Fibroblast of the aortic adventitia (primary cell): ENCODE measurements at places on chromosomes 5 and 9.

DNA sequence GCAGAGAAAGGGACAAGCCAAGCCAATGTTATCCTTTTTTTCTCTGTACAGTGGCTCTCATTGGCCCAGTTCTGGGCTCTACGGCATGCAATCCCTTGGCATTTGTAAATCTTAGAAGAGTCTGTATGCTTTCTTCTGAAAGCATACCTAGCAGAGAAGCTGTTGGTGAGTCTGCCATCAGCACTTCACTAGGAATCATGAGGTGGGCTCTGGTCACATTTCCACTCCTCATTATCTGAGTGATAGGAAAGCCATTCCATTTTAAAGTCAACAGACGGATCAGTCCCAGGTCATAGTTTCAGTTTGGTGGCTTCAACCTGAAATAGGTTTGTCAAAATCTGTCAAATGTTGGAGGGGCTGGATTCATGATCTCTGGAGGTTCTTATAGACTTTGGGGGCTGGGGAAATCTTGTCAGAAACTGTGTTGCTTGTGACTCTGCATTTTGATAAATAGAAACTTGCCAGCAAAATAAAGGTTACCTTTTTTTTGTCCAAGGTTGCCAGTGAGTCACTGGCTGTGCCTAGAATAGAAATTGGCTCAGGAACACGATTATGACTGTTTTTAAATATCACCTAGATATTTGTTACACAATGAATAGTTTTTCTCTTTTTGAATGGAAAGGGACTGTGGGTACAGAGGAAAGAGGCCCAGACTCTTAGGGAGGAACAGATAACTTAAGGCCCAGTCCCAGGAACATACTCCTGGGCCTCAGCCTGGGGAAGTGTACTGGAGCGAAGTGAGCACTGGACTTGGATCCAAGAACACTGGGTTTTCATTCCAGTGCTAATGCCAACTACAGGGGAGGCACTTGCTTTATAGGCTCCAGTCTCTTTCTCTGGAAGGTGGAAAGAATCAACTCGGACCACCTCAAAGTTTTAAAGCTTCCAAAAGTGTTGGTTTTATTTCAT, 183.1 kb downstream of the NMUR2 start:
- DNase-seq, result no peak

GRCh38 chr9:135827866-135828580, 79.3 kb downstream of the CAMSAP1 start:
- DNase-seq, result no peak

- no peak for DNase-seq
Observed at GRCh38 chr9:20220286-20220685, 402.0 kb downstream of the MLLT3 start.

DNA sequence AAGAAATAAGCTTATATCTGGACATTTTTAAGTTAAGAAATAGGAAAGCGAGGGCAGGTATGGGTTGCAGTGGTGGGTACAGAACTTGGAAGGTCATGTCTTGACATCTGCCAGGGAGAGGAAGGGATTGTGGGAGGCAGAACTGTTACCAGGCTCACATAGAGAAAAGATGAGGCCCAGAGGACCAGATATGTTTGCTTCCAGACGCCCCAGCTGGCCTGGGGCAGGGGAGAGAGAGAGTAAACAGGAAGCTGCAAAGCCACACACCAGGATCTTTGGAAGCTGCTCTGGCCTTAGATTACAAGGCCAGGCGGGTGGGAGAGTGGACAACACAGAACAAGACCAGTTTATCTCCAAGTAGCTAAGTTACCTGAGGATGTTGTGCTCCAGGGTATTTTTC, 71.2 kb downstream of the MARCHF11 start:
- no peak for DNase-seq

GRCh38 chr5:104646416-104646815, 1083.8 kb upstream of the NUDT12 start:
- DNase-seq, result no peak

DNA sequence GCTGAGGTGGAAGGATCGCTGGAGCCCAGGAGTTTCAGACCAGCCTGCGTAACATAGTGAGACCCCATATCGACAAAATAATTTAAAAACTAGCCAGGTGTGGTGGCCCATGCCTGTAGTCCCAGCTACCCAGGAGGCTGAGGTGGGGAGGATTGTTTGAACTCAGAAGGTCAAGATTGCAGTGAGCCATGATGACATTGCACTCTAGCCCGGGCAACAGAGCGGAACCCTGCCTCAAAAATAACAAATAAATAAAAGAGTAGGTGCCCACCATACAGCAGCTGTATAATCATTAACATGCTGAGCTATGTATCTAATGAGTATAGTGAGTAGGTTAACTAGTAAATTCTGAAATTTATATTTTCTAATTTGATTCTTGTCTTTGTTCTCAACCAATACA, 11.0 kb upstream of the ATP6V0E1 start:
- DNase-seq, result no peak

- DNase-seq, result no peak
Observed at GRCh38 chr9:123682746-123683145, 247.2 kb downstream of the DENND1A start.

DNA sequence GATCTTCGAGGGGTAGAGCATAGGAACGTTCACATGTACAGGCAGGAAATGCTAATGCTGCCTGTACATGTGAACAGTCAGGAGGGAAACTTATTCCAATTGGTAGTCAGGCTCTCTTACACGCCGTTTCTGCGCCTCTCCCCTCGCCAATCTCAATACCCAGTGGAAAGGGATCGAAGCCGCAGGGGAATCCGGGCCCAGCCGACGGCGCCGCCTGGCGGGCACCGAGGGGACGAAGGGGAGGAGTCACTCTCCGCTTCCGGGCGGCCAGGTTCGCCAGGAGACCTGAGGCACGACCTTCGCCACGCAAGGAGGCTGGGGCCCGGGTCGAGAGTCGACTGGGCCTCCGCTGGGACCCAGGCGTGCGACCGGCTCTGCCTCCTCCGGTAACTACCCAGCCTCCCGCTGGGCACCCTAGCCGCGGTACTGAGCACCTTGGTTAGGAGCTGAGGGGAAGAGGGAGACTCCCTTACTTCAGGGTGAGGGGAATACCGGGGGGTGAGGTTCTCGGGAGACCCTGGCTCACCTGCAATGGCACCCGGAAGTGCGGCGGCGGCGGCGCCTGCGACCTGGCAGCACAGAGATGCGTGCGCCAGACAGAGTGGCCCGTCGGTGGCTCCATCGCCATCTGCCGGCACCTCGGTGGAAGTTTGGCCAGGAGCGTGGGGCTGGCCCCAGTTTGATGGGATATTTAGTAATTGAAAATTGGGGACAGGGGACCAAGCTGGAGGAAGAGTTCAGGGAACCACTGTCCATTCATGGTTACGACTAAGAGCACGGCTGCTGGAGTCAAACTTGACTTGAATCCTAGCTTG, at the start of gene PIGO:
PIGO (minus strand) TSS at position 557 of the 815 bp plus-strand sequence. CDS start 1,026 bp downstream, outside the sequence.
- peak; percentile 75 for DNase-seq

DNA sequence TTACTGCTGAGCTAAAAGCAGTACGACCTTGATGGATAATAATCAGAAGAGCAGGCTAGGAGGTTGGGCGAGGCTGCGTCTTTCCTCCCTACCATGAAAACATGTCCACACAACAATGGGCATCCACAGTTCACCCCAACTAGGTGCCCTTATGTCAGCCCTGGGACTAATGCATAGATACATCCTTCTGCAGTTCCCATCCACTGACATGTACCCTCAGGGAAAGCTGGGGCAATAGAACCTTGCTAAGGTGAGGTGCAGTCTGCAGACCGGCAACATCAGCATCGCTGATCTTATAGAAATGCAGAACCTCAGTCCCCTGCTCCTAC, 697 bp upstream of the PRUNE2 start:
- DNase-seq, result no peak

GRCh38 chr5:160516696-160517530, 95.3 kb downstream of the PTTG1 start:
- DNase-seq, result no peak

DNA sequence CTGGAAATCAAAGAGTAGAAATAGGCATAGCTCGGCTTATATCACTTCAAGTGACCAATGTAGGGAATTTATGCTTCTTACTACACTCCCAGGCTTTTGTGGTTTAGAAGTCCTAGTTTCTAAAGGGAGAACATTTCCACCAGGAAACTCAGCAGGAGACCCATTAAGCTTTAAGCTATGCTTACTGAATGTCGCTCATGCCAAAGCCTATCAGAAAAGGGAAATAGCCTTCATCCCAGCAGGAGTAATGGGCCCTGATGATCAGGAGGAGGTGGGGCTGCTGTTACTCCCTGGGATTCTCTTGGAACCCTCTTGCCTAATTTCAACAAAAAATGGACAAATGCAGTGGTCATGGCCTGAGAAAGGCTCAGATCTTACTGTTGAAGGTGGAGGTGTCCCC, 54.5 kb upstream of the SEMA6A start:
- no peak for DNase-seq

DNA sequence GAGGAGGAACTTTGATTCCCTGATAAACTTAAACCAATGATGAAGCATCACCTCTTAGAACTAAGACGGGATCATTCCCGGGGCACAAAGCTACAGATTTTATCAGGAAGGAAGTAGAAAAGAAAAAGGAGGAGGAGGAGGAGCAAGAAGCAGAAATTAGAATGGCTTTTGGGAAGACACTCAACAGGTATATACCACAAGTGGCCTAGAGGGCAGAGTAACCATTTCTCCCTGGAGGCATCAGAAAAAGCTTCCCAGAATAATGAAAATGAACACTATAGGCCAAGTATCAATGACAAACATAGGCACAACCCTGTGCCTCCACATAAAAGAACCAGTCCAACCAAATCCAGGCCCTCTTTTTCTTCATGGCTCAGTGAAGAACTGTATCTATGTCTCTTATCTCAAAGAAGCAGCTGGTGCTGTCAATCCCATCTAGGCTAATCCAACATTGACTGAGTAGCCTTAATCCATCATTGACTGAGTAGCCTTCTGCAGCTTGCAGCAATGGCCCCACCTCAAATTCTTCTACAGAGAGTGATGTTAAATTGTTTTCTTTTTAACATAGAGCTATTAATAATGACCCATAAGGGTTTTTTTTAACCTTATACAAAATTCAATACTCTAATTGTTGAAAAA, 178.8 kb upstream of the KIF2A start:
- no peak for DNase-seq

DNA sequence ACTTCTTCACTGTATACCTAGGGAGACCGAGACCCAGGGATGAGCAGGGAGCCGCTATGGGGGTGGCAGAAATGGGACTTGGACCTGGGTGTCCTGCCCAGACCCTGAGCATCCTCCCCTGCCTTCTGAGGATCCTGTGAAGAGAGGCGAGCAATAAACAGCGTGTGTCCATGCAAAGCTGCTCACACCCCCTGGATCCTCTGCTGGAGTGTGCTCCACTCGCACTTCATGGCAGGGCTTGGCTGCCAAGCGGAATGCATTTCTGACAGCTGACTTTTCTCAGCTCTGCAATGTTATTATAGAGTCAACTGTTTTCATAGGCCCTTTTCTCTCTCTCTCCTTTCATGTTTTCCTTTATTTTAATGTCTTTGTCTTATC, 31.0 kb upstream of the ALDH1B1 start:
- peak; percentile 14 for DNase-seq

DNA sequence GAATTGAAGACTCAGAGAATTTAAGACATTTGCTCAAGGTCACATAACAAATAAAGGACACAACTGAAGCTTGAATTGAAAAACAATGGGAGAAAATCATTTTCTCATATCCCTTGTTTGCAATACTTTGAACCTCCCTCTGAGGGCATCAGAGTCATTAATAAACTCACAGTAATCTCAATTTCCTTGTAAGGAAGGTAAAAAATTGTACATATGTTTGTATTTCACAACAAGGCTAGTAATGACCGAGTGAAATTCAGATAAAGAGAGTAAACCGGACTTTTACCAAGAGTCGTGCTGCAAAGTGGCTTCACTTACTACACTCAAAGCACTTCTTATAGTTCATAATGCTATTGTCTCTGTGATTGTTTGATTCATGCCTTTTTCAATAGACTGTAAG, 665.0 kb downstream of the NR2F1-AS1 start:
- DNase-seq, result peak; percentile 69

DNA sequence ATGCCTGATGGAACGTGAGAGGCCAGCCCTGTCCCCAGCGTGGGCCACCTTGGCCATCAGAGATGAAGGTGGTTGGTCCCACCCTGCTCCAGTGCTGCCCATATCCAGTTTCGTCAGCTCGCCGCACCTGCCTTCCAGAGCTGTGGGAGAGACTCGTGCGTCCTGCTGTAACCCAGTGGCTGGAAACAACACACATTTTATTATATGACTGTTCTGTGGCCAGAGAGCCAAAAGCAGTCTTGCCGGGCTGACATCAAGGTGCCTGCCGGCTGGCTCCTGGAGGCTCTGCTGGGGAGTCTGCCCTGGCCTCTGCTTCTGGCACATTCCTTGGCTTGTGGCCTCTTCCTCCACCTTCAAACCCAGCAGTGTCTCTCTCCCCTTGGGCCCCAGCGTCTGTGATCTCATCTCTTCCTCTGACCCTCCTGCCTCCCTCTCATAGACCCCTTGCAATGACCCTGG, 94.7 kb downstream of the RXRA start:
- no peak for DNase-seq

GRCh38 chr5:175683921-175684320, 26.1 kb downstream of the HRH2 start:
- no peak for DNase-seq

DNA sequence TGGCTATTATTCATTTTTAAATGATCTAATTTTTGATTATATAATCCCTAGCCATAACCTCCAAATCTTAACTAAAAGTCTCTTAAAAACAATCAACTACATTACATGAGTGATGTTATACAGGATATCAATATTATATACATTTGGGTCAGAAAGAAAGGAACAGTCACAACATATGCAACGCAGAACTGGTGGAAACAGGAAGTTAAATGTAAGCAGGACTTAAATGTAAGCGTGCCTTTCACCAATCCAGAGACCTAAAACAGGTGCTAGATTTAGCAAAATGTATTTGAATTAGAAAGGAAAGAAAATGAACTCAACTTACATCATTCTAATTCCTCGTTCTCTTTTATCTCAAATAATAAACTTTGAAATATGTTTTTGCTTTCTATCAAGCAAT, 738.5 kb downstream of the PTPRD start:
- no peak for DNase-seq

- DNase-seq, result no peak
Observed at GRCh38 chr5:150323092-150323491, 20.4 kb upstream of the ARSI start.

GRCh38 chr9:96524045-96524444, 74.1 kb downstream of the HABP4 start:
- peak; percentile 30 for DNase-seq

DNA sequence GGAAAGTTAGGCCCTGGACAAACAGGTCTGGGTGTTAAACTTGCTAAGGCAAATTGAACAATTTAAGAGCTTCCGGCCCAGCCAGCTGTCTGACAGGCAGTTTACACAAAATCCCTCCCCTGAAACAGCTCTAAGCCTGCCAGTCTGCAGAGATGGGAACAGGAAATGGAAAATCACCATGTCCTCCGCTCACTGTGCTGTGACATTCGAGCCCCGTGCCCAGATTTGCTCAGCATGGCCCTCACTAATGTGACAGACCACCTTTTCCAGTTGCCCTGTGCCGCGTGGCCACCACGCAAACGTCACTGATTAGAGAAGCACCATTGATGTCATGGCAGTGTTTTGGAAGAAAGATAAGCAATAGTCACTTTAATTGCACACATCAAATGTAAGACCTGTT, 41.0 kb downstream of the CCNJL start:
- no peak for DNase-seq
